ENCODE measurements at places on chromosomes 6 and 20.

GRCh38 chr6:126546541-126547120 lies 206.7 kb downstream of the CENPW start:
- DNase-seq, result peak; percentile 63

DNA sequence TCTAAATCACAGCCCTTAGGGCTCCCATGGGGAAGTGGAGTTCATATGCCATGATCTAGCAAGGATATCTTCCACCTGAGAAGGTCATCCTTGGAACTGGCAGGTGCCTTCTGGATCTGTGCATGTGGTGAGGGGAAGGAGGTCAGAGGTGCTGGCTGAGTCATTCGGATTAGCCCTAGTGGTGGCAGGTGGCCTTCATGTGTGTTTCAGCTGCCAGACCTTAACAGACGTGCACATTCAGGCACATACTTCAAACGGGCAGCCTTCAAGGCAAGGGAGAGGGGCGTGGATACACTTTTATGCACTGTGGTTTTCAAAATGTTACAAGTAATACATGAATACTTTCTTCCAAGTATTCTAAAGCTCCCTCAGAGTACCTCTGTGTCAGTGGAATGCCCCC lies 51.2 kb downstream of the BMP6 start:
- DNase-seq, result no peak

DNA sequence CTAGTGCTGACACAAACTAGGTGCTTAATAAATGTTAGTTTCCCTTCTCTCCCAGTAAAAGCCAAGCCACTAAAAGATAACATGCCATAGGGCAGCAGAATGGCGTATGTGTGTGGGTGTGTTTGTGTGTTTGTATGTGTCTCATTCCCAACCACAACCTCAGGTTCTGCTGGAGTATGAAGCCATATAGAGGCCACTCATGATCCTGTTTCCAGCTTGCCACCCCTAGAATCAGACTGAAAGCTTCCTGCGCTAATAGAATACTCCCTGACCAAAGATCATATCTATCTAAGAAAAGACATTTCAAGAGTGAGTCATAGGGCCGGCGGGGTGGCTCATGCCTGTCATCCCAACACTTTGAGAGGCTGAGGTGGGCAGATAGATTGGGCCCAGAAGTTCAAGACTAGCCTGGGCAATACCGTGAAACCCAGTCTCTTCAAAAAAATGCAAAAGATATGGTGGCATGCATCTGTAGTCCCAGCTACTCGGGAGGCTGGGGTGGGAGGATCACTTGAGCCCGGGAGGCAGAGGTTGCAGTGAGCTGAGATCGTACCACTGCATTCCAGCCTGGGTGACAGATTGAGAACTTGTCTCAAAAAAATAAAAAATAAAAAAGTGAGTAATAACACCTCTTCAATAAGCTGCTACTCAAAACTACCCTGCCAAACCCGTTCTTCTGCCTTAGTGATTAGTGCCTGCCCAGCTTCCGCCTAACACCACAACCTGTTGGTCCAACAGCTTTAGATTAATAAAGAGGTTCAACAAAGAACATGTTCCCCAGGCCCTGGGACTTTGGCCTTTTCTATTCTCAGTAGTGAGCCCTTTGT lies 11.8 kb upstream of the SNRPC start:
- no peak for DNase-seq

GRCh38 chr6:351011-351866 lies 40.3 kb upstream of the IRF4 start:
- no peak for DNase-seq

GRCh38 chr6:53573299-53573698 lies 28.4 kb upstream of the GCLC start:
- no peak for DNase-seq

GRCh38 chr6:15517600-15517999 lies 145.2 kb downstream of the DTNBP1 start:
- DNase-seq, result no peak

- no peak for DNase-seq
Measured at GRCh38 chr6:112122756-112123155, 35.4 kb downstream of the FAM229B start.

- peak; percentile 45 for DNase-seq
Measured at GRCh38 chr6:105453968-105454367, 51.1 kb upstream of the PREP start.

DNA sequence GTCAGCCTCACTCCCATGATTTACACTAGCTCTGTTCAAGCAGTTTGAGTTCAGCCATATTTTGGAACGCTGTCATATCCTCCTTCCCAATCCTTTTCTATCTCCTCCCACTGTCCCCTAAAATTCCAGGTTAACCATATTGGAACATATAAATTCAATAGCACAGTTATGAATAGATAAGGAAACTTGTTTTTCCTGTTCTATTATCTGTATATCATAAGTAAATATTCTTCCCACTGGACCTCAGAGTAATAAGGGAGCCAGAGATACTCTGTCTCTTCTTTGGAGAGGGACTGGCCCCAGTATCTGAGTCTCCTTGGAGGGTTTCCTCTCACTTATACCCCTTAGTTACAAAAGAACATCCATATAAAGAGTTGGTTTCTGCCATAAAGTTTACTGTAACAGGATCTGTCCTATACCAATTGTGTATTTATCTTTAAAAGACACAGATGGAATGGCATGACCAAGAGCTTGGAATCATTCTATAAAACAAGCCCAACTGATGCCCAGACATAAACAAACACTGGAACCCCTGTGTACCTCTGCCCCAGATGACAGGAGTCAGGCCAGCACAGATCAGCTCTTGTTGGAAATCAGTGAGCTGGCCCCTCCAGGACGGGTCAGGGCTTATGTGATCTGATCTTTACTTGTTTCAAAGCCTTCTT lies 67.1 kb downstream of the EPB41L2 start:
- DNase-seq, result no peak

- DNase-seq, result no peak
Measured at GRCh38 chr20:47027042-47027441, 132.4 kb downstream of the EYA2 start.

- peak; percentile 63 for DNase-seq
Measured at GRCh38 chr6:6004390-6004995, 2.2 kb downstream of the NRN1 start.

GRCh38 chr6:82616386-82617028 lies 252.9 kb downstream of the TPBG start:
- peak; percentile 11 for DNase-seq

- DNase-seq, result no peak
Measured at GRCh38 chr6:47138046-47138445, 95.9 kb upstream of the ADGRF1 start.

DNA sequence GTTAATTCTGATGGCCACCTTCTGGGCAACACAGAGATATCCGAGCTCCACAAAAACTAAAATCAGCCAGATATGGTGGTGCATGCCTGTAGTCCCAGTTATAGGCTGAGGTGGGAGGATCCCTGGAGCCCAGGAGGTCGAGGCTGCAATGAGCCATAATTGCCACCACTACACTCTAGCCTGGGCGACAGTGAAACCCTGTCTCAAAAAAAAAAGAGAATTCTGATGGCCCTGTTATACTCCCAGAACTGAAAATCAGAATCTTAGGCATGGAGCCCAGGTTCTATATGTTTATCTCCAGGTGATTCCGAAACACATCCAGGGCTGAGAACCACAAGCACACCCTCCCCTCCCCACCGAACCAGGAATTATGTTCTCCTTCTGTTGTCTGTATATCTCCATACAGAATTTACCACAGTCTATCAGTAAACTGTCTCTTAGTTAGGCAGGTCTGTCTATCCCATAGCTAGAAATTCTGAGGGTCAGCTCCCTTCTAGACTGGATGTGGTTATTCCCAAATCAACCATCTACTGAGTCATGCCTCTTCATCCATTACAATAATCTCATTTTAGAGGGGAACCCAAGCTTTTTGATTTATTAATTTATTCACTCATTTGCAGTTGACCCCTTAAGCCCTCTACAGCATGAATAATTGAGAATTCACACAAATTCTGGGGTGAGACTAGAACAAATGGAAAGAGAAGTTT lies 24.8 kb upstream of the CCND3 start:
- DNase-seq, result no peak

GRCh38 chr20:10316582-10316981 lies 98.0 kb downstream of the SNAP25 start:
- no peak for DNase-seq

- no peak for DNase-seq
Measured at GRCh38 chr6:74939721-74940620, 265.9 kb downstream of the COL12A1 start.

DNA sequence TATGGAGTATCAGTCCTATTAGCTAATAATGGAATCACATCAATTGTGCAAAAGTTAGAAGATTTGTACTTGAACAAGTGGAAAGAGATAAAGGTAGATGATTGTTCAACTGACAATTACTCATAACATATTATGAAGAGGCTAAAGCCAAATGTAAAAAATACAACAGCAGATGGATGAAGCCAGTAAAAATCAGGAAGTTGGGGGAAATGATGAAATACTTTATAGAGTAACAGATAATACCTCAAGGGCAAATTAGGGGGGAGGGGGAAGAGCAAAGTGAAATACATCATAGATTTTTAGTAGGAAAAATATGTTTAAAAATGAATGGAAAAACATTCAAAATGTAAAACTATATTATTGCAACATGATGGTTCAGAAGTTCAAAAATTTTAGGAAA lies 114.0 kb downstream of the PDSS2 start:
- DNase-seq, result no peak

GRCh38 chr6:25997921-25998320 lies 35.3 kb downstream of the TRIM38 start:
- no peak for DNase-seq

GRCh38 chr20:22001886-22002285 lies 296.4 kb downstream of the PAX1 start:
- no peak for DNase-seq

DNA sequence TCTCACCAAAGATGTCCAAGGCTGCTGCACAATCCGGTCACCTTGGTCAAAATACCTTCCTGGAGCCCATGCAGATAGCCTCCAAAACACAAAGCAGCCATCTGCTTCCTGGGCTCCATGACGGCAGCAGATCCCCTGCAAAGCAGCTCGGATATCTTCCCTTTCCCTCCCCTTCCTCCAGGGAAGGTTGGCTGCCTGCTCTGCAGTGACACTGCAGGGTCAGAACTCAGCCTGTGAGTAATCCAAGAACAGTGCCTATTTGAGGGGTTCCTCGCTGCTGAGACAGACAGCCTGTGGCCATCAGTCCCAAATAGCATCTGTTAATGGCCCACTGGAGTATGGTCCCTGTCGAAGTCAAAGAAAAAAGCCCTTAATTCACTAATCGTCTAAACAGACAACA lies 270.8 kb downstream of the PREX1 start:
- DNase-seq, result no peak

DNA sequence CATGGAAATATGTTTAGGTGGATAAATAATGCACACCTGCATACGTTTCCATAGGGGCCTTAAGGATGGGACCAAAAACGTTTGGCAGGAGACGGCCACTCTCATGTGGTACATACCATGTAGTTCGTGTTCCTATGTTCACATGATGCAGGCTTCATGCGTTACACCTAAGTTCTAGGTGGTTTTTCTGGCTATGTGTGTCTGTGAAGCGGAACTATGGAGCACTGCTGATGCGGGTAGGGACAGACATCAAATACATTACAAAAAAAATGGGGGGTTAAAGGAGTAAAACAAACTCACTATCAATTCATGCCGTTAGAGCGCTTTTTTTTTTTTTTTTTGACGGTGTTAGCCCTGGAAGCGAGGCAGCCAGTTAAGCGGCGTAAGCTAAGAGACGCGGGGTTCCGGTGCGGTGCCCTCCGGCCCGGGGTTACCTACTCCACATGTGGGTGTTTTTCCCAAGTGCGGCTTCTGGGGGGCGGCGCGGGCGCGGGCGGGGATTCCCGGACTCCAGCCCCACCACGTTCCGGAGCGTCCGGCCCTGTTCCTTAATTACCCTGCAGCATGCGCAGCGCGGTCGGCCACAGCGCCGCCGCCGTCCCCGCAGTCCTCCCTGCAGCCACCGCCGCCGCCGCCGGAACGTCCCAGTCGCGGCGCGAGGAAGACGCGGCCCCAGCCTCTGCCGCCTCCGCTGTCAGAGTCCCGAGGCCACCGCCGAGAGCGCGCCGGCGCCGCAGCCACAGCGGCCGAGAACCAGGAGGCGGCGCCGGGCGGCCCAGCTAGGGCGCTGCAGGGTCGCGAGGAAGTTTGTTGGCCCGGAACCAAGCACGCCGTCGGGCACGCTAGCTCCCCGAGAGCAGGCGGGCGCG lies 648 bp downstream of the COL19A1 start:
- DNase-seq, result no peak

- no peak for DNase-seq
Measured at GRCh38 chr20:31260326-31260932, 3.0 kb downstream of the DEFB115 start.

DNA sequence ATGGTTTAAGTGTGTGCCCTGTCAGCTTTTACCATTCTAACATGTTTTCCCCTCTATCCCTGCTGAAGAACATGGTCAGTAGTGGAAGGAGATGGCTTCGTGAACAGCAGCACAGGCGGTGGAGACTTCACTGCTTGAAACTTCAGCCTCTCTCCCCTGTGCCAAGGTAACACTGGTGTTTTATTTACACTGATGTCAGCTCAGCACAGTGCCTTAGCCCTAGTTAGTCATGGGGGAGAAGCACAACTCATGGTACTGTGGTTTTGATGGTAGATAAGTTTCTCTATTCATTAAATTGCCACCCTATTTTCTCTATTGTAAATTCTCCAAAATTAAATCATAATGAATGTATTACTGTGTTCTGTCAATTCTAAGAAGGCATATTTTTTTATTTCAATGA lies 56.6 kb downstream of the MTHFD1L start:
- no peak for DNase-seq

DNA sequence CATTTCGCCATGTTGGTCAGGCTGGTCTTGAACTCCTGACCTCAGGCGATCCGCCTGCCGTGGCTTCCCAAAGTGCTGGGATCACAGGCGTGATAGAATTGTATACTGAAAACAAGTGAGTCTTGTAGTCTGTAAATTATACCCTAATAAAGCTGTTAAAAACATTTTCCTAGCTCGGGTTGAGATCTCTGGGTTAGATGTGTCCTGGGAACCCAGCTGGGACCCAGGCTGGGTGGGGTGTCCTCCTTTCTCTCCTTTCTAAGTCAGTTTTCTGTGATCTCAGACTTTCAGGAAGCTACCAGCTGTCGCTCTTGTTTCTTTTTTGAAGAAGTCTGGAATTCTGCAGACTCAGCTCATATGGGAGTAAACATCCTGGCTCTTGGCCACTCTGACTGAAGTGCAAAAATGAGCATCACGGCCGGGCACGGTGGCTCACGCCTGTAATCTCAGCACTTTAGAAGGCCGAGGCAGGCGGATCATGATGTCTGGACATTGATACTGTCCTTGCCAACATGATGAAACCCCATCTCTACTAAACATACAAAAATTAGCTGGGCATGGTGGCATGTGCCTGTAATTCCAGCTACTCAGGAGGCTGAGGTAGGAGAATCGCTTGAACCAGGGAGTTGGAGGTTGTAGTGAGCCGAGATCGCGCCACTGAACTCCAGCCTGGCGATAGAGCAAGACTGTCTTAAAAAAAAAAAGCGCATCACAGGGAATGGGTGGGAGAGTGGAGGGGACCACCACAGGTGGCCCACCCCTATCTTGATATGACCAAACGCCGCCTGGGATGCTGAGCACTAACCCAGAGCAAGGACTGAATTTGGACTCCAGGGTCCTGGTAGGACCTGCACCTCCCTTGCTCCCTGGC lies 9.9 kb upstream of the PCIF1 start:
- peak; percentile 63 for DNase-seq

- no peak for DNase-seq
Measured at GRCh38 chr20:53201588-53201987, 229.4 kb downstream of the TSHZ2 start.
